HepG2 (cell line): ENCODE measurements at places on chromosomes 16 and 17. TPM values are rescaled to one million over a fixed set of nuclear protein-coding genes. Genes with fewer than 3 reads are reported as not detected.
A peak's percentile ranks its signal among the peaks of the same experiment; 100 is the strongest.

CLEC18A gene
- 0.22 TPM in 1 of 2 replicates, not detected in the other for total RNA-seq

SLFN14 gene
- not detected in 2 replicates for total RNA-seq

HS3ST3A1 gene
- total RNA-seq: 2.9 and 3.5 TPM in 2 replicates

DNA sequence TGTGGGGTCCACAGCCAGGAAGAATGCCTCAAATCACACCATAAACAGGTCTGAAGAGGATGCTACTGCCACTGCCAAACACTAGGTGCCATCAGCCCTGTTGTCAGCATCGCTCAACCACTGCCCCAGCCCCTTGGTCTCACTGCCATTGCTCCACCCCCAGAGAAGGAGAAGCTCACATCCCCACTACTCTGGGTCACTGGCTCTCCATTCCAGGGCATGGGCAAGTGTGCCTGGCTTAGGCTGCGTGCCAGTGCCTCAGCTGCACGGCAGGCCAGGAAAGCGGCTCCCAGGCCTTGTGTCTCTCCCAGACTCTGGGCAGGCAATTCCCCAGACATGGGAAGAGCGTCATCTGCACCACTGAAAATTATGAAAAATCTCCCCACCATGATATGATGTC is 1.2 kb upstream of the IGSF6 start:
- no peak for DNase-seq

- DNase-seq: peak; percentile 51
Observed at GRCh38 chr16:67936124-67936879, at the start of gene PSMB10. Gene PSMB10, minus strand, starts transcription at chr16:67936850. Its CDS starts 101 bp downstream, at chr16:67936749.

DNA sequence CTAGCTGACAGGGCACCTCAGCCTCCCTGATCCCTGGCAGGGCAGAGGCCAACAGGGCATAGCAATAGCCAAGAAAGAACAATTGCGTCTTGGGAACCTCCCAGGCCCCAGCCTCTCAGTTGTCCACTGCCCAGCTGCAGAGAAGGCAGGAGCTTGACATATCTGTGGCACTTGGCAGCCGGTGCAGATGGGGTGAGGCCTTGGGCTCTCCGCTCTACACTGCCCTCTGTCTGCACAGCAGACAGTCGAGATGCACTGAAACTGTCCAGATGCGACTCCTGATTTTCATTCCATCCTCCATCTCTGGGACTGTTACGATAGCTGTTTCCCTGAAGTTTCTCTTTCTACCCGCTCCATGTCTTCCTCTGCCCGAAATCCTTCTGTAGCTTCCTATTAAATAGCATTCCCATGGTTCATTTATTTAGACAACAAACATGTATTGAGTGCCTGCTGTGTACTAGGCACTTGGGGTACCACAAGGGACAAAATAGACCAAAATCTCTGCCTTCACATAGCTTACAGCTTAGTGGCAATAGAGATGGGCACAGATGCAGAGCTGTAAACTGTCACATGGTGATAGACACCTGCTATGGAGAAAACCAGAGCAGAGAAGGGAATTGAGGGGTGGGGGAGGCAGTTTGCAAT is 3.3 kb downstream of the POLR3E start:
- DNase-seq: peak; percentile 58

DNA sequence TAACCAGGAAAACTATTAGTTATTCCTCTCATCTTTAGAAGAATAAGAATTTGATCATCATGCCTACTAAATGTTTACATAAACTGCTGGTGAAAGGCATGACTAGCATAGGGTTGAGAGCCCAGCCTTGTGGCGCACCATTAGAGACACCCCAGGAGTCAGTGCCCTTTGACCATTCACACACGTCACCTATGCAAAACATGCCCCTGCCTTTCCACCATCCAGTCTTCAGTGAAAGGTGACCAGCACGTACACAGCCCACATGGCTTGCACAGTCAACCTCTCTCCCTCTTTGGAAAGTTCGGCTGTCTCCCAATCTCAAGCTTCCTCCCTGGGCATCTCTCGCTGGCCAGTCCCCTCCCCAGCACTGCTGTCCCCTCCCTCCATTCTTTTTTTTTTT is 150.3 kb downstream of the ENGASE start:
- no peak for DNase-seq

GRCh38 chr17:82806645-82807044 is 33.2 kb downstream of the ZNF750 start:
- DNase-seq: no peak

DNA sequence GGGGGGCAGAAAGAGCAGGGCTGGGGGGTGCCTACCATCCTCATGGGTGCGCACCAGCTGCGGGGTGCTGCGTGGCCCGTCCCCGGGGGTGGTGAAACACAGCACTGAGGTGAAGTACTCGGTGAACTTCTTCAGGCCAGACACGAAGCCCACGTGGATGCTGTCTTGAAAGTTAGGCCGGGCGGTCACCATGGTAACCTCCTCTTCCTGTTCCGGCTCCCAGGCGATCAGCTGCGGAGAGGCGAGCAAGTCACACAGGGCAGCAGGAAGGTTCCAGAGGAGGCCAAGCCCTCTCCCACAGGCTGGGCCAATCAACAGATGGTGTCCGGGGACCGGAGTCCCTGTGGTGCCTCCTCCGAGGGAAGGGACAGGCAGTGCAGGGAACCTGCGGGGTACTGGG is 90.1 kb upstream of the CDC42EP4 start:
- peak; percentile 31 for DNase-seq

- no peak for DNase-seq
Observed at GRCh38 chr17:39787041-39787440, 49.3 kb downstream of the GRB7 start.

GRCh38 chr17:68776451-68776850 is 175.3 kb upstream of the FAM20A start:
- no peak for DNase-seq

DNA sequence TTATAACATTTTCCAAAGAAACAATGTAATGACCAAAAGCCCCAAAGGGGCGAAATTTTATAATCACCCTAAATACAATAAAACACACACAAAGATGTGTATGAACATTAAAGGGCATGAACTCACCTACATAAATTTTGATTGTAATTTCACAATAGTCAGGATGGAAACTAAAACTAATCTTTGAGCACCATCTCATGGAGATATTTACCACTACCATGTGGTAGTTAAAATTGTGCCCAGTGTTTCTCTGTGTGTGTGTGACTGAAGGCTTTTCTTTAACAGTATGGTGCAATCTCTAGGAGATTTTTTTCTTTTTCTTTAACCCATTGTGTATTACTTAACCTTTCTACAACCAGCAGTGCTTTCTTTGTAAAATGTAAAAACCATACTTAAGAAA is 19.7 kb upstream of the MEIOC start:
- DNase-seq: peak; percentile 16

DNA sequence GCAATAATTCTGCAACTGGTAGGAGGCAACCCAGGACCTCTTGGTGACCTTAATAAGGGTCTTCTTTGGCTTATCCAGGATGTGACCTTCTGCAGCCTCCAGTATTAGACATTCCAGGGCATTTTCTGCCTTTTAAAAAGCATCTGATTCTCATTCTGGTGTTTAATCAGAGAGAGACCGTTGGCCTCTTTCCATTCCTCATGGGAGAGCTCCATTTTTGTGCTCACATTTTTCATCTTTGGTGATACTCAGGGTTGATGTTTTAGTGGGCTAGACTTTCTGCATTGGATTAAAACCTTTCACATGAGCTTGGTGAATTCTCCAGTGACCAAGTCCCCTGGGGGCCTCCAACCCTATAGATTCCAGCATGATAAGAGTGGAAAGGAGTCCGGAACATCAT is 150.2 kb upstream of the CACNG5 start:
- DNase-seq: no peak

- DNase-seq: no peak
Observed at GRCh38 chr16:22428654-22429053, 54.2 kb upstream of the CDR2 start.
